ENCODE measurements at places on chromosomes 12 and 14.

DNA sequence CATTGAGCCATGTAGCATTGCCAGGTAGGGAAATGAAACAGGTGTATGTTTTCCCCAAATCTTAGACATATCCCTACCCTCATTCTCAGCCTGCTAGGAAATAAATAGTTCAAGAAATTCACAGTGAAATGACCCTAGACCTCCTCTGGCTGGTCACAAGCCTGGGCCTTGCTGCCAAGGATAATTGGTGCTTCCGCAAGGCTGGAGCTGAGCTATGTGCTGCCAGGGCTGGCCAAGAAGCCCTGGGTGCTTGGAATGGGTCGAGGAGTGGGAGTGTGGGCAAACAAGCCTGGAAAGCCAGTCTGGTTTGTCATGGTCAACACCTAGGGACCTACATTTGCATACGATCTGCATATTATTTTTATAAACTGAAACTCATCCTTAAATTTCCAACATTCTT is 31.3 kb upstream of the SLC10A1 start:
- no peak for DNase-seq

DNA sequence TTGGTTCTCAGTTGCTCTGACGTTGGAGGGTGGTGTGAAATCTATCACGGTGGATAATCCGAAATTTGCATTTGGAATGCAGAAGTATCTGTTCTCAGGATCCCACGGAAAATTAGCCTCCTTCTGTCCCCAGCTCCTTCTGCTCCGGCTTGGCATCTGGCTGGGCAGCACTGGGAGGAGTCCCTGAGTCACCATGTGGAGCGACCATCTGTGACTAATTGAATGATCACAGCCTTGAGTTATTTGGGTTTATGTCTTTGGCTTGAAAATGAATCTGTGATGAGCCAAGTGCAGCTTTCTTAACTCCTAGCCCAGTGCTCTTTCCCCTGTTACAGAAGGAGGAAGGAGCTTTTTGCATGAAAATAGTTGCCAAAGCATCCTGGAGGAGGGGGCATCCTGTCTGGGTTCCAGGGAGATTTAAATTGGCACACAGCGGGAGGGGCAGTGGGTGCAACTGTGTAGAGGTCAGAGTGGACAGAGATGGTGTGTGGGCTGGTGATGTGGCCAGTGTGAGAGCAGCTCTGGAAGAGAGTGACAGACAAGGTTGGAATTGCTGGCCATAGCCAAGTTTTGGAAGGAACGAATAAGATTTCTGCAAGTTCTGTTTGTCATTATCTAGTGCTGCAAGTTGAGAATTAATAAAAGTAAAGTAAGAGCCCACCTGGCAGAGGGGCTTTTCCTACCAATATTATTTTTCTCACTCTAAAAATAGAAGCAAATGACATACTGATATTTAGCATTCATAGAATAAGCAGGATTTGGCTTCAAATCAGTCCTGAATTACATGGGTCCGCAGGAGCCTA is 74.4 kb downstream of the SLC24A4 start:
- DNase-seq: no peak

DNA sequence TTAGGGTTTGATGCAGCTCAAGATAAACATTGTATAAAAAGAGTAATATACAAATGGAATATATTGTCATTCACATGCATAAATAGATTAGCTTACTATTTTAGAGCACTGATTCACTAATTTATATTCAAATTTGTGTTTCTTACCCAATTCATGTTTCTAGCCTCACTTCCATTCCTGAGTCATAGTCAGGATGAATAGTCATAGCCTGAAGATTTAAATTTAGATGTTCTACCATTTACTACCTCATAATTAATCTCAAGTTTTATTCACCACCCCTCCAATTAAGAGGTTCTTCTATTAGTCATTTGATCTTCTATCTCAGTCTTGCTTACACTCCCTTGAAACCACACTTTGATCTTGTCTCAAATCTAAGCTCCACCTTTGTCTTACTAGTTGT is 38.7 kb downstream of the ANO4 start:
- no peak for DNase-seq

- DNase-seq: no peak
Observed at GRCh38 chr12:45124485-45125155, 73.7 kb upstream of the DBX2 start.

- no peak for DNase-seq
Observed at GRCh38 chr12:1635301-1636095, 6.5 kb downstream of the WNT5B start.

Data from smooth muscle cell of the brain vasculature (primary cell).